ENCODE measurements at places on chromosomes 6 and 20.

- no peak for DNase-seq
These were observed 91.7 kb downstream of the GJA10 start for GRCh38 chr6:89985751-89986493.

GRCh38 chr6:75201901-75202672, 3.8 kb downstream of the COL12A1 start:
- DNase-seq, result no peak

- no peak for DNase-seq
These were observed 1.4 kb upstream of the MICAL1 start for GRCh38 chr6:109456710-109457561.

GRCh38 chr20:42686057-42686456, 503.6 kb downstream of the PTPRT start:
- no peak for DNase-seq

GRCh38 chr20:45575931-45576330, 3.2 kb downstream of the WFDC8 start:
- DNase-seq, result no peak

GRCh38 chr6:80356000-80356399, 249.5 kb downstream of the BCKDHB start:
- DNase-seq, result no peak

DNA sequence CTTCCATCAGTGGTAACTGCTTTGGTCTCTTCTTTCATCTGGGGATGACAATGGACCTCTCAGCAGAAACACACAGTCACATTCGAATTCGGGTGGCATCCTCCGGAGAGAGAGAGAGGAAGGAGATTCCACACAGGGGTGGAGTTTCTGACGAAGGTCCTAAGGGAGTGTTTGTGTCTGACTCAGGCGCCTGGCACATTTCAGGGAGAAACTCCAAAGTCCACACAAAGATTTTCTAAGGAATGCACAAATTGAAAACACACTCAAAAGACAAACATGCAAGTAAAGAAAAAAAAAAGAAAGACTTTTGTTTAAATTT, 6.1 kb downstream of the EDN1 start:
- DNase-seq, result no peak

GRCh38 chr6:77633993-77634715, 18.7 kb upstream of the MEI4 start:
- DNase-seq, result no peak

- no peak for DNase-seq
These were observed at the start of gene SOX18 for GRCh38 chr20:64049060-64049877. Gene SOX18 (minus strand): TSS chr20:64049639. CDS start chr20:64049516, 123 bp downstream.

DNA sequence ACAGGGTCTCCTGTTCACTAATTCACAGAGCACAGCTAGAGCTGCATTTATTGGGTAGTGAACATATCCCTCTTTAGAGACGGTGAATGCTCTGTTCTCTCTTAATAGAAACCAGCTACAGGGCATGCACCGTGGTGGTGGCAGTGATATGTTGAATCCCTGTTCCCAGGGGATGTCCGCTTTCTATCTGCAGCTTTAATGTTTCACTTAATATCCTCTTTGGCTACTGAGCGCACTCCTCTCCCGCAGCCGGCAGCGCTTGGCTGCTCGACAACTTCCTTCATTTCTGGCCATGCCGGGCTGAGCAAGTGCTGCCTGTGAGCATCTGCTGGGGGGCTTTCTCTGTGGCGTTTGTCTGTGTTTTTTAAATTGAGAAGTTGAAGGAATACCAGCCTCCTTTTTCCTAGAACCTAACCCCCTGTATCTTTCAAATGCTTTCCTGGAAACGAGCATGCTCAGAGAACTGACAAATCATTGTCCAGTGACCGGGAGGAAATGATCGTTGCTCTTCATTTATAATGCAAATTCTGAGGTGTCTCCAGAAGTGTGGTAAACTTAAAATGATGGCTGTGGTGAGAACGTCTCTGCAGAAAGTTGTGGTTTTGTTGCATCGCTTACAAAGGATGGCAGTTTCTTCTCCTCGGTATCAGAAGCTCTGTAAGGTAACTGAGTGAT, 297.9 kb downstream of the UTRN start:
- no peak for DNase-seq

- no peak for DNase-seq
These were observed 20.6 kb downstream of the LOC128125822 start for GRCh38 chr6:63592886-63593285.

DNA sequence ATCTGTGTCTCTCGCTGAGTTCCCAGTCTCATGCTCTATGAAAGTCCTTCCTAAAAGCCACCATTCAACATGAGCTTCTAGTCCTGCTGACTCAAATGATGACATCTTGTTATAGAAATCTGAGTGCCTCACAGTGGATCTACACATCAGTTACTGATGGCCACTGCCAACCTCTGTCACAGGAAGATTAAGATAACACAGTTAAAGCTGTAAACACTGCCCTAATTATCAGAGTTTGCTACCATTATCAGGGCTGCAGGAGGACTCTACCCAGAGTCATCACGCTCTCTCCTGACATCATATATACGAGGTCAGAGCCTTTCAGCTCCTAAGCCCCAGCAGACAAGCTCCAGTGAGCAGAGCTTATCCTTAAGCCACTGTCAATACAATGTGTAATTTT, 63.2 kb downstream of the HIVEP2 start:
- DNase-seq, result no peak

DNA sequence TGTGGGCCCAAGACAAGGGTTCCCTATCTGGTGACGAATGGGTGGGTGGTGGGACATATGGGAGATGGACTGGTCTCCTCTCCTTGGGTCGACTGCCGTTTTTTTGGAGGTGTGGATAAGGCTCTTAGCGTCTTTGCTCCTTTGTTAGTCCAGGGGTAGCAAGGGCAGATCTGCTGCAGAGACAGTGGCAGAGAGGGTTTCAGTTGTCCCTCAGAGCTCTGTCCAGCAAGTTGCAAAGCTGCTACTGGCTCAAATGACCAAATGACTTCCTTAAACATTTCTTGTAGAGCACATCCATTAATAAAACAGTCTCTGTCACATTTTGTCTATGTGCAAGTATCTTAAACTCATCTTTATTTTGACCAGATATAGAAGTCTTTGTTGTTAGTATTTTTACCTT, 508.0 kb upstream of the ADGRB3 start:
- no peak for DNase-seq

DNA sequence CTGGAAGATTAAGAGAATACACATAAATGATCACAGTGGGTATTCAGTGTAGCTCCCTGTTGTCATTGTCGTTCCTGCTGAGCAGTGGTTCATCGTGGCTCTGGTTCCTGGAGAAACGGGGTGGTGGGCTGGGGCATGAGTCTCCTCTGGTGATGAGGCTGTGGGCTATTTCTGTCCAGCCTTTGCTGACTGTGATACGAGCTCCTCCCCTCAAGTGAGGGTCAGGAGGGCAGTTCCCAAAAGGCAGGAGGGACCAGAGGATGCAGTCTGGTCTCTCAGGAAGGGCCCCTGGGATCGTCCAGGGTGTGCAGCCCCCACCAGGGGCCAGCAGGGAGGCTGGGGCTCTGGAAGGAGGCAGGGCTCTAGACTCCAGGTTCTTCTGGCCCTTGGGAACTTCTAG, 31.1 kb upstream of the DLGAP4 start:
- DNase-seq, result no peak

All from stimulated activated CD8-positive, alpha-beta memory T cell treated with anti-CD3 and anti-CD28 coated beads, Interleukin-12 subunit alpha, Interleukin-12 subunit beta, amount 100 ng/mL, for 4 hours (primary cell).